ELR (cell line): ENCODE measurements at places on chromosomes 7 and 10.

- no peak for DNase-seq
Observed at GRCh38 chr10:88582411-88582805, 710 bp downstream of the RNLS start.

DNA sequence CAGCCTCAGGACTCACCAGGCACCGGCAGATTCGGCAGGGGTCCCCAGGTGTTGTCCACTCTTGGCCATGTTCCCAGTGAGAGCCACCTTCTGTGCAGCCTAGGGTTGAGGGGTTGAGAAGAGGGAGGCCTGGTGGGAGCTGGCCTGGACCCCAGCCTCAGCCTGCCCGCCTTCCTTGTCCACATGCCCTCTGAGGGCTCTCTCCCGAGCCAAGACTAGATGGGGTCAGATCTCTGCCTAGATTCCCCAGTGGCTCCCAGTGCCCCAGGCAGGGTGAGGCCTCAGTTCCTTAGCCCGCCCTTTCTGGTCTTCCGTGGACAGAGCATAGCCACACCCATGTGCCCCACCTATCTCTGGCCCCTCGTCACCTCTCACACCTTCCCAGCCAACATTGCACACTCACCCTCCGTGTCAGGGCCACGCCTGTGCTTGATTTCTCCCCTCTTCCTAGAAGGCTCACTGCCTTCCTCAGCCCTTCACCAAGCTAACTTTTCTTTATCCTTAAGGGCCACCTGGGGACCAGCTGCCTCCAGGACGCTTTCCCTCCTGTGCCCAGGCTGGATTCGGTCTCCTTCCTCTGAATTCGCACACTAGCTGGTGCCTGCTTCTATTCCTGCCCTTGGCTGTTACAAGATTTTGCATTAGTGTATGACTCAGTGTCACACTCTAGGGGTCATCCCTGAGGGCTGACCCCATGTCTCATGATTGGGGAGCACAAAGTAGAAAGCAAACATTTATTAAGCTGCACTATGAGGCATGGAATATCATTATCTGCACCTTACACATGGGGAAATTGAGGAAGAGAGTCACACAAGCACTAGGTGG is 7.5 kb downstream of the KCP start:
- peak; percentile 44 for DNase-seq

GRCh38 chr10:14282276-14282675 is 48.4 kb downstream of the FRMD4A start:
- DNase-seq: peak; percentile 65

- DNase-seq: no peak
Observed at GRCh38 chr10:77877441-77878344, 48.9 kb downstream of the DLG5 start.

DNA sequence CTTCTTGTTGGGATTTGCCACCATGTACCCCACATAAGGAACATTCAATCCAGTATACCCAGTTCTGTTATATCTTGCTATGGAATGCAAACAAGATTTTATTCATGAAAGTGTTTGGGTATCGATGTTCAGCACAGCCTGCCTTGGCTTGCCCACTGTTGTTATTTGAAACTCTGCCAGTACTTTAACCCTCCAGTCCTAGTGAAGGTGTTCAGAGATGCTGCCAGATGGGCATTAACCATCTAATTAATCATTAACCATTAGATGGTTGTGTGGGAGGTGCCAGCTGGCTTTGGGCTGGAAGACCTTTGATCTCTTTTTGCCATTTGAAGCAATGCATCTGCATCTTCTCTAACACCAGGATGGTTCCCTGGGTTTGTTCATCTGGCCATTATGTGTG is 363.0 kb downstream of the SH2D4B start:
- no peak for DNase-seq

DNA sequence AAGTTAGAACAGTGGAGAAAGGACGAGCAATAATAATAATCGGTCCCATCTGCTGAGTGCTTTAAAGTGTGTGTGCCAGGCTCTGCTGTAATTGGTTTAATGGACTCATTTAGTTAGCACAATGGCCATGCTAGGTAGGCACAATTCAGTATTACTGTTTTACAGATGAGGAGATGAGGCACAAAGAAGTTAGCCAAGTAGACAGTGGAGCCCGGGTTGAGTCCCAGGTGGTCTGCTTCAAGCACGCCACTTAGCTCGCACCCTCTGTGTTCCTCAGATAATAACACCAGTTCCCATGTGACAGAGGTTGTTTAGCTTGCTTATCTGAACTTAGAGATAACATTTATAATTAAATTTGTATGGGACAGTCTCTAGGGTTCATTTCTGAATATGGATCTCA is 101.6 kb upstream of the GJD4 start:
- no peak for DNase-seq

- no peak for DNase-seq
Observed at GRCh38 chr7:7868572-7868899, 100.1 kb upstream of the GLCCI1 start.

DNA sequence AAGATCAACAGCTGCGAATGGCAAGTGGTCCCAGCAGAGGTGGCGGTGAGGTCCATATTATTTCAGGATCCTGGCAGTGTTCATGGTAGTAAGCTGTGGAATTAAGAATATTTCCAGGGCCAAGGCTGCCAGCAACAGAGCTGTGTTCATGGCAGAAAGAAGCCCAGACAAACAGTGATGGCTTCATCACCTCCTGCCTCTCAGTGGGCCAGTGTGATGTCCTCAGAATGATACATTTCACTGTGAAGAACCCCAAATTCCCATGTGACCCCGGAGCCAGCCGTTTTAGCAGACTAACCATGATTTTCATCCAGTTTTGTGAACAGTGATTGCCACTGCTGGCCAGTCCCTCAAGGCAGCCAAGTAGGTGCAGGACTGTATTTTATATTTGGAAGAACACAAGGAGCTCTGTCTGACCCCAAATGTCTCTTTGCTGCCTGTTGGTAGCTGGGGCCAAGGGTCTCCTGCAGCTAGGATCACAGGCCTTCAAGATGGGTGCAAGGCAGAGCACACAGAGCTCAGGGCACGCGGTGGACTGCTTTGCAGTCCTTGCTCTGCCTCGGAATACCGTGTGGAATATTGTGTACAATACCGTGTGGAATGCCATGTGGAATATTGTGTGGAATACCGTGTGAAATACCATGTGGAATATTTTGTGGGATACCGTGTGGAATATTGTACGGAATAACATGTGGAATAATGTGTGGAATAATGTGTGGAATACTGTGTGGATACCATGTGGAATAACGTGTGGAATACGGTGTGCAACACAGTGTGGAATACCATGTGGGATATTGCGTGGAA is 132.3 kb upstream of the CHST15 start:
- no peak for DNase-seq

DNA sequence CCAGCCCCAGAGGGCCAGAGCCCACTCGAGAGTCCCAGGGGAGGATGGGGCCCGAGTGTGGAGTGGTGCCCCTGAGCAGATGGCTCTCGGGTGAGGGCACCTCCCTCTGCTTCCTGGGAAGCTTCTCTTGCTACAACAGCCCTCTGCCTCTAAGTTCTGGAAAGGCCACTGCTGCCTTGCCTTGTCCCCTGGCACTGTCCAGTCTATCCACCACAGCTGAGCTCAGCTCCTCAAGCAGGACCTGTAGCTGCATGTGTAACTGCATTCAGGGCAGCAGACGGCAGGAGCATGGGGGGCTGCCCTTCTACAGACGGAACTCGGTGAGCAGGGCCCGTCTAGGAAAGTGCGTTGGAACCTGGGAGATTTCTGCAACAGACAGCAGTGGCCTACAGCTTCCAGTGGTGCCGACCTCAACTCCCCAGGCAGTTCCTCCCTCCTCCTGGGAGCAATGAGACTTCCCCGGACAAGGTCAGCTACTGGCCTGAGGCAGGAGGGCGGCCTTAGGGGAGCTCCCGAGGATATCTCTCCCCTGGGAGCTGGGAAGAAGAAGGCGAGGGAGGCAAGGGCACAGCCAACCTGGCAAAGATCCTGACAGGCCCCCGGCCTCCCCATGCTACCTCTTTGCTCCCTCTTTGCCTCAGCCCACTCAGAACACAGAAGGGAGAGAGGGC is 88.5 kb downstream of the DLG5 start:
- DNase-seq: no peak

- DNase-seq: no peak
Observed at GRCh38 chr10:22326145-22326702, 5.3 kb downstream of the BMI1 start.

- DNase-seq: no peak
Observed at GRCh38 chr7:44052771-44053365, 8.4 kb downstream of the DBNL start.

GRCh38 chr7:130821864-130822263 is 87.9 kb upstream of the KLF14 start:
- peak; percentile 45 for DNase-seq

DNA sequence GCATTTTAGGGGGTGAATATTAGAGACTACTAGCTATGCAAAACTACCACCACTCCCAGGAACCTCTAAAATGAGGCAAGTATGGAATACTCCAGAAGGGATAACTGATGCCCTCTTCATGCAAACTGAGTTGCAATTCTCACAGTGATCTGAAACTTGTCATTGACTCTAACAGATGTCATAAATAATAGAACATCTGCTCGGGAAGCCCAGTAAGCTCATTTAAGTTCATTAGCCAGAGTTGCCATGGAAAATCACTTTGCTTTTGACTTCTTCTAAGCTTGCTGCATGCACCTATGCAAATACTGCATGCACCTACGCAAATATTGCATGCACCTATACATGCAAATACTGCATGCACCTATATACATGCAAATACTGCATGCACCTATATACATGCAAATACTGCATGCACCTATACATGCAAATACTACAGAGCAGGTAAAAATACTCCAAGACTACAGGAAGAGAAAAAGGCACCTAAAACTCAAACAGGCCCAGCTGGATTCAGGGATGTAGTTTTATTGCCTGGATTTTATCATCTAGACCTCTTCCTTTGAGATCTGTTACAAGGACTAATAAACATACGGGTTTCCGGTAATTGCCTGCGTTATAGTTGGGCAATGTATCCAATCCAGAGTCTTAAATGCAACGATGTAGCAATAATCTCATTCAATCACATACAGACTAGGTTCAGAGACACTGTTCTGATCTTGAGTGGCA is 1061.1 kb upstream of the AUTS2 start:
- no peak for DNase-seq

- DNase-seq: peak; percentile 46
Observed at GRCh38 chr7:13538669-13539068, 450.8 kb downstream of the ETV1 start.

- peak; percentile 36 for DNase-seq
Observed at GRCh38 chr7:80703272-80703671, 64.8 kb downstream of the CD36 start.

GRCh38 chr10:24427678-24428409 is 218.9 kb downstream of the KIAA1217 start:
- DNase-seq: no peak

DNA sequence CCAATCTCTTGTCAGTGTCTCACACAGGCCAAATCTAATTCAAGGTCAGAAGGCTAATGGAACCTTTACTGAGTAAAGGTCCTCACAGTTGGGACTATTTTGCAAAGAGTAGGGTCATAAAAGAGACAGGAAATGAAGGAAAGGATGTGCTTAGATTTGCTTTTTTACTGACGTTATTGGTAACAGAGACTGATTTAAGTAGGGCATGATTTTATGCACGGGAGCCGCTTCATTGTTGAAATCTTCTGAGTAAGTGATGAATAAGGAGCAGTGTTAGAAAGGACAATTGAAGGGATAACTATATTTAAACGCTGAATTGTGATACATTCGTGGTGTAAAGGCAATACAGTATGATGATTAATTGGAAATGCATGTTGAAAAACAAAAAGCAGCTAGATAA is 261.5 kb downstream of the MALRD1 start:
- DNase-seq: no peak

GRCh38 chr7:112173568-112173905 is 32.7 kb downstream of the DOCK4 start:
- no peak for DNase-seq

DNA sequence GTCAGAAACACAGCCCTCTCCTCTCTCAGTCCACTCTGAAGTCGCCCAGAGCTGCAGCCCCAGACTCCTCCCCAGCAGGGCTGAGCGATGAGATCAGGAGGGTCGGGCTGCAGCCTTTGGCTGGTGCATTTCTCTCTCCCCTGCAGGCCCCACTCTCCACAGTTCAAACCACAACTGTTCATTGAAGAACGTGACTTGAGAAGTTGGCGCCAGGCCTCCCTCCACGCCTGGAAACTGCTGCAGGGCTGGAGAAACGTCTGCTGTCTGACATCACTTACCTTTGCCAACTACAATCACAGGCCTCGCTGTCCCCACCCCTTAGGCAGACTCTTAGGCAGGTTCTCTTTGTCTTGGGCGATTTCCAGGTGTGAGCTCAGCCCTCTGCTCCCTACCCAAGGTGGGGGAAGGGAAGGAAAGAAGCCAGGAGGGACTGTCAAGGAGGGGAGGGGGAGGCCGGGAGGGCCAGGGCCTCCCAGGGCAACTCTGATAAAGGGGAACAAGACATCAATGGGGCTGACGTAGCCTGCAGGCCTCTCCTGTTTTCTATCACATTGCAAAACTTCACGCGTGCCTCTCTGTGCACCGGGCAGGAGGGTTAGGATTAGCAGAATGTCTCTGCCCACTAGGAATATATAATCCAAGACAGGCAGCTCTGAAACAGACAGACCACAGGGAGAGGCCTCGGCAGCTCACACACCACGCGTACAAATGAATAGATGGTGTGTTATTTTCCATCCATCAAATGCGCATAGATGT is 32.7 kb downstream of the CALML5 start:
- peak; percentile 48 for DNase-seq

- DNase-seq: no peak
Observed at GRCh38 chr10:59635502-59636290, 74.0 kb downstream of the SLC16A9 start.

DNA sequence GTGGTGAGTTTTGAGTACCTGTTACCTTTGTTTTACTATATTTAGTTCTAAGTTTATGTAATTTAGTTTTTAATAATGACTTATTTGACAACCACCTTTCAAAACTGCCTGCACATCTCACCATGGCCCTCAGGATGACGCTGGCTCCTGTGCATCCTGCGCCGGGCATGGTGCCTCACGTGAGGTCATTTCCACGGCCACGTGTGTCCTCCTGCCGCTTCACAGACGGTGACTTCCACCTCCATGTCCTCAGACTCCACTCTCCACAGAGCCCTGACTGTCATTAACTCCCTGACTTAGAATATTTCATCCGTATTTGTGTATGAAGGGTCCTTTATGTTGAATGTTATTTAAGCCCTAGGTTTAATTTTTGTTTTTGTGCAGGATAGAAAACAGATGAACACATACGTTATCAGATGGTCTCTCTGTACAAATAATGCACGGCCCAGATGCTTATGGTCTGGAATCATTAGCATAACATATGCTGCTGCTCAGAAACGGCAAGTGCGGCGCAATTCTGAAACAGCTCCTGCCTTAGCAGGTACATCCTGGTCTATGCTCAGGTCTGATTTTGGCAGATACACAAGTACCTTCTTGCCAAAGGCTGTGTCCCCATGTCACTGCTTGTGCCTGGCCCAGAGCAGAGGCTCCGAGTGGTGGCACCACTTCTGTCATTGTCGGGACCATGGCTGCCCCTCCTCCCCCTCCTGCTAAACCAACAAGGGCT is 155.8 kb downstream of the WDR37 start:
- no peak for DNase-seq
